SW 1271 (cell line): ENCODE measurements at places on chromosomes 16 and 17.

GRCh38 chr17:80665792-80666191 is 121.2 kb downstream of the RPTOR start:
- no peak for DNase-seq

- no peak for DNase-seq
Measured at GRCh38 chr16:67155295-67156142, 4.2 kb downstream of the TRADD start.

- no peak for DNase-seq
Measured at GRCh38 chr17:10156077-10156435, 42.4 kb downstream of the GAS7 start.

DNA sequence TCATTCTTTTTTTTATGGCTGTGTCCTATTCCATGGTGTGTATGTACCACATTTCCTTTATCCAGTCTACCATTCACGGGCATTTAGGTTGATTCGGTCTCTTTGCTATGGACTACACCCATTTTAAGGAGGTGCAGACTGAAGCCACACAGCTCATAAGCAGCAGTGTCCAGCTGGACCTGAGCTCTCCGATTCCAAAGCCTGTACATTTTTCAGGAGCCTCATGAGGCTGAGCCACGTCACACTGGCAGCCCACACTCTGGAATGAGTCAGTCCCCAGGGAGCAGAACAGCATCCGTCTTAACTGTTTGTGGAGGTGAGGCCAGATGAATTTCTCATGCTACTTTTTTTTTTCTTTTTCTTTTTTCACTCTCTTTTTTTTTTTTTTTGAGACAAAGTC is 116.1 kb downstream of the C16orf95 start:
- DNase-seq = no peak

- DNase-seq = no peak
Measured at GRCh38 chr17:37194208-37194607, 181.6 kb upstream of the C17orf78 start.

GRCh38 chr17:61410141-61411010 is 10.7 kb downstream of the TBX2 start:
- no peak for DNase-seq

DNA sequence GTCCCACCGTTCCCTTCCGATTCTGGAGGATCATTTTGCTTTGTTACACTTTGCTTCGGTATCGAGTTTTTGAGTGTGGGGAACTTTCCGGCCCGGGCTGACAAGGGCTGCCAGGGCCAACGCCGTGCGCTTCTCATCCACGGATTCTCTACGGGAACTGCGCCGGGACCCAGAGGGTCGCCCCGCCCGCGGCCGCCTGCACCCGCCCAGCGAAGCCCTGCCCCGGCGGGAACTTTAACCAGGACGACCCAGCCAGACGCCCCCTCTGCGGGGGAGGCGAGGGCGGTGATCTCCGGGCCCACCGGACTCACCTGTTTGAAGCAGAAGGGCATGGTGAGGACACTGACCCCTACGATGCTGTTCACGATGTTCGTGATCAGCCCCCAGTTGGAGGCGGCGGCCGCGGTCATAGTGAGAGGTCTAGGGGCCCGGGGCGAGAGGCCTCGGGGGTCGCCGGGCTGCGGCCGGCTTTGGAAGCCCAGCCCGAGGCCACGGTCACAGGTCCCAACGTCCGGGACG is 536 bp downstream of the SLC38A10 start:
- no peak for DNase-seq

- no peak for DNase-seq
Measured at GRCh38 chr16:83970430-83970815, 2.4 kb downstream of the NECAB2 start.

DNA sequence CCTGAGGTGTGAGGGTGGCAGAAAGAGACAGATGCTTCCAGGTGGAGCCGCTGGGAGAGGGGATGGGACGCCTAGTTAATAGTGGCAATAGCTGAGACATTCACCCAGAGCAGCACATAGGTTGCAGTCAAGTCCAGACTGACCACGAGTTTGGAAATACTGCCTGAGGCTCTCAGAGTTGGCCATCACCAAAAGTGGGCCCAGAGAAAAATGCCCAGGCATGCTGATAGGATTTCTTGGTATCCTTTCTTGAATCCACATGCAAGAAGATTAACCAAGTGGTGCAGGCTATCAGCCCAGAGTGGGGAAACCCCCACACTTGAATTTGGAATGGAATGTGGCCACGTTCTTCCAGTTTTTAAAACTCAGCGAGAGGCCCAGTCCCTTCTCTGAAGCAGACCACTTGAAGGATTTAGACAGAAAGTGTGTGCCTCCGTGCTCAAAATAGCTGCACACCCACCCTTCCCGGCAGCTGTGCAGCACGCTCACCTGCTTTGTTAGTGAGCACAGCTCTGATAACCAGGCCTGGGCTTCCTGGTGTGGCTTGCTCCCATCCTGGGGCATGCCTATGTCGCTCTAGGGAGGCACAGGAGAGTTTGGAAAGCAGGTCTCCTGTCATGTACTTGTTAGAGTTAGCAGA is 35.7 kb downstream of the PLD6 start:
- DNase-seq = no peak

GRCh38 chr17:11598274-11599221 is at the start of gene DNAH9:
Gene DNAH9 (plus strand): TSS chr17:11598470. CDS start chr17:11598499, 29 bp downstream.
- no peak for DNase-seq

DNA sequence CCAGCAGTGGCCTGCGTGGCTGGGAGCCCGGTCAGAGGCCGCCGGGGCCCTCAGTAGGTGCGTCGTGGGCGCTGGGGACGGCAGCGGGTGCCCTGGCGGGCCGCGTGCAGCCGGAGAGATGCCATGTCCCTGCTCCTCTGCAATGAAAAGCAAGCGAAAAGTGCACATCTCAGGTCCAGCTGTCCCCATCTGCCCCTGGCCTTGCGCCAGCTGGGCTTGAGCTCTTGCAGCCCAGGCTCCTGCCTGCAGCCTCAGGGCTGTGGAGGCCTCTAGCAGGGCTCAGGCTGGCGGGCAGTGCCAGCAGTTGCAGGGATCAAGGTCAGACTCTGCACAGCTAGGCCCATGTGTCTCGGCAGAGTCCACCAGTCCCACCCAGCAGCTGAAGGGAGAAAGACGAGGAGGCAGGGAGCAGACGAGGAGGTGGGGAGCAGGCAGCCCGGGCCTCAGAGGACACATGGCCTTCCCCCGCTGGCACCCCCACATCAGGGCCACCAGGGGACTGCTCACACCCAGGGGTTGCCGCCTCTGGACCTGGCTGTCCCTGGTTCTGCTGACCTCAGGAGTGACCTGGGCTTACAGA is 11.2 kb downstream of the SLC16A3 start:
- DNase-seq = no peak

DNA sequence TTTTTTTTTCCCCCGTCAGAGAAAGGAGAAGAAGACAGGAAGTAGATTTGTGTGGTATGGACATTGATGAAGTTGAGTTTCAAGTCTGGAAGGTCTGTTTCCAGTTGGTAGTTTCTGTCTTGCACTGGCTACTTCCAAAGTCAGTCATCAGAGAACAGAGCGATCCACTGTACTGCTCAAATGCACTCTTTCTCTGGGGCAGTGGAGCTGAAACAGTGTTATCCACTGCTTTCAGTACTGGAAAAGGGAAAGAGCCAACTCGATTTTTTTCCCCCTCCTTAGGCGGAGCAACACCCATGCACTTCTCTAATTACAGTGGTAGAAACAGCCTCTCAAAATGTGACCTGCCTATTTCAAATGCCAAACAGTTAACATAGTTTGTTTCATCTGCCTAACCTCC is 7.4 kb downstream of the PRKCA start:
- DNase-seq = no peak

DNA sequence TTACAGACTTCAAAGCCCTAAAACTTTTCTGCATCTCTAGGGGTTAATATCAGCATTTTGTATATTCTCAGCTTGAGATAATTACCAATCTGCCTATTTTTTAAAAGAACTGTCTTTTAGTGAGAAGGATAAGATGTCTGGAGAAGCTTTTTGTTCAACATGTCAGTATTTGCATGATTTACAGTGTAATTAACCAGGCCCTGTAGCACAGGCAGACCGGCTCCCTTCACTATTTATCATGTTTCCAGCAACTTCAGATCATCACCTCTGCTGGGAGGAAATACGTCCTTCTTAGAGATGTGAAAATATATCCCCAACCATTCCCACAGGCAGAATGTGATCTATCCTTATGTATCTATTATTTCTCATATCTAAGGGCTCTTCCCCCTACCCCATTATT is 8.6 kb upstream of the DDX52 start:
- no peak for DNase-seq

DNA sequence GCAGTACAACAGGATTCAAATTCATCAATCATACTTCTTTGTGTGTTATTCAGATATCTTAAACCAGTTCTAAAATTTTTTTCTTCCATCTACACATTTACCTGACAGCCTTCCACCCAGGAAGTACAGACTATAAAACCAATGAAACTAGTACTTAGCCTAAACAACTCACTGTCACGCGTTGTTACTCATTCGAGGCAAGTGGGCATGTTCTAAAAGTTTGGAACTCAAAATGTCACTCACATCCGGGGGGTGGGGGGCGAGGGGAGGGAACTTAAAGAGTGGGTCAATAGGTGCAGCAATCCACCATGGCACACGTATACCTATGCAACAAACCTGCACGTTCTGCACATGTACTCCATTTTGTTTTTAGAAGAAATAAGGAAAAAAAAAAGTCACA is 90.4 kb upstream of the PLEKHM1 start:
- no peak for DNase-seq

DNA sequence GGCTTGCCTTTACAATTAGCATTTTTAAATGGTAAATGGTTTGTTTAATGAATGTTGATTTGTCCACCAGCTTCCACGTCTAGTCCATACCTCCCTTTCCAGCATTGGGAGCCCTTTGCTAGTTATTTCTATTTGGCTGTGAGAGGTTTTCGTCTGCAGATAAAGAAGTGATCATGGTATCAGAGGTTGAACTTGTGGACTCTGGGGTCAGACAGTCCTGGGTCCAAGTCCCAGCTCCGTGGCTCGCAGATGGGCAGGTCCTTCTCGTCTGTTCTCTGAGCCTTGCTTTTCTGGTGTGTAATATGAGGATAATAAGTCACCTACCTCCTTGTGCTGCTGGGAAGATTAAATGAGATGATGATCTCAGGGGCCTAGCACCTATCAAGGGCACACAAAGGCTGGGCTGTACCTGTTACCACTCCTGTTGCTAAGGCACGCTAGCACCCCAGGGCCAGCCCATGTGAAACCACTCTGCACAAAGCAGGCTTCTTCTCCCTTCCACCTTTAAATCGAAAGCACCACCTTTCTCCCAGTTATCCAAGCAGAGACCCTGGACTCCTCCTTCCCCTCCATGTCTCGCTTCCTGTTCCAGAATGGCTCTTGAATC is 103.9 kb downstream of the GNAO1 start:
- no peak for DNase-seq

DNA sequence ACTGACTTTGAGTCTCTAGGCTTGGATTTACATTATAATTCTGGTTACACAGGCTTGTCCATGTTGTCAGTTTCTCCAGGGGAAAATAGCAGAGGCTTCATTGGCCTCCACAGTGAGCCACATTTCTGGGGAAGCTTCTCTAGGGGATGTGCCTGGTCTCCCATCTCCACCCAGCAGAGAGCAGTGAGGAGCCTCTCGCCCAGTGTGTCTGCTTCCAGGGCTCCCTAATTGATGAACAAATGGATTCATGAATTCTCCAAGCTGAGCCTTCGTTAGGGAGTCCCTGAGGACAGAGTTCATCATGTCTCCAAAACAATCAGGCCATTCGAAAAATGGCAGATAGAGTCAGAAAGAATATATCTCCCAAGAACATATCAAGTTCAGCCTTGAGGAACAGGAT is 162.4 kb upstream of the TOX3 start:
- DNase-seq = no peak

GRCh38 chr17:28524476-28525424 is 18.6 kb downstream of the FOXN1 start:
- no peak for DNase-seq
